ENCODE measurements at places on chromosomes 2 and 18. TPM values are rescaled to one million over a fixed set of nuclear protein-coding genes. Genes with fewer than 3 reads are reported as not detected.

DNA sequence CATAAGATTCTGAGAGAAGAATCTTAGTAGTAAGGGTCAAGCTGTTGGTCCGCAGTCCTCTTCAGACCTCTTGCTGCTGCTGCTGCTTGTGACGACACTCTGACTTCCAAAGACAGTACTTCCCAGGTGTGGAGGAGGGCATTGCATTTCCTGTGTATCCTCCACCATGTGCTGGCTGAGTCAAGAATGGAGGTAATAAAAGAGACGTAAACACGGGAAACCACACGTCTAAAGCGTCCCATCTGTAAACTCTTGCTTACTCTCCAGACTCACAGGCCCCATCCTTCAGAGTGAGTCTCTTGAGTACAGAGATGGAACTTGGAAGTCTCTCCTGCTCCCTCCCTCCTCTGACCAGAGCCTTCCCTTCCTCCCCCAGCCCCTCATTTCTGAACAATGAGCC is 25.6 kb downstream of the KLHL29 start:
- DNase-seq, result no peak
- H3K4me3 ChIP-seq, result no peak overlapping the region
- no peak overlapping the region for H3K27ac ChIP-seq
- H3K36me3 ChIP-seq, result no peaks in the 10 kb centered on the region
- no peaks in the 10 kb centered on the region for H3K27me3 ChIP-seq

- H3K36me3 ChIP-seq, result no peaks in the 10 kb centered on the region
- H3K27ac ChIP-seq, result no peak overlapping the region
- H3K4me1 ChIP-seq, result no peaks in the 10 kb centered on the region
- H3K4me3 ChIP-seq, result no peak overlapping the region
Observed at GRCh38 chr2:63465633-63466032, 122.6 kb downstream of the WDPCP start.

NT5DC4 gene
- not detected for total RNA-seq

DSC3 gene
- total RNA-seq, result not detected

All from gastrocnemius medialis (tissue), 4 donors.